ENCODE measurements at places on chromosomes 13 and 19.

DNA sequence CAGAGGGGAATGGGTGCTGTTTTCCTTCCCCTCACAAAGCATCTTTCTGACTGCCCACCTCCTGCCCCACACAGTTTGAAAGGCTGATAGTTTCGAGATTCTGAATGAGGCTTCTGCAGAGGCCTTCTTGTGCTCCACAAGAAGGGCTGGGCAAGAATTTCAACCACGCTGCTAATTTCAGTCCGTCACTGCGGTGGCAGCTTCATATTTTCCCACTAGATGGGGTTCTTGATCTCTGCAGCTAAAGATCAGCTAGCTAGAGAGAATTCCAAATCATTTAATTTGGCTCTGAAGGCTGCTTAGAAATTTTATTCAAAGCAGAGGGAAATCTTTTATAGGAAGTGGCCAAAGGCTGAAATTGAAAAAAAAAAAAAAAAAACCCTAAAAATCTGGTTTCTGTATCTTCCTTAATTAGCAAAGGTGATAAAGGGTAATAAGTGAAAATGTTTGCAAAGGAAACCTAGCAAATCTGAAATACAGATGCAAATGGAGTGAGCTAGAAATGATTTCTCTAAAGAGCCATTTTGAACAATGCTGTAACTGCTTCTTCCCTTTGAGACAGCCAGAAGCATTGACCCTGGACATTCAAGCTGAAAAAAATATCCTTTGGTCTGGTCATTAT is 38.0 kb upstream of the C13orf42 start:
- no peak for DNase-seq

- no peak for DNase-seq
Measured at GRCh38 chr13:110265341-110265681, 41.6 kb downstream of the COL4A1 start.

- DNase-seq, result no peak
Measured at GRCh38 chr13:92804346-92804745, 422.3 kb upstream of the GPC6 start.

DNA sequence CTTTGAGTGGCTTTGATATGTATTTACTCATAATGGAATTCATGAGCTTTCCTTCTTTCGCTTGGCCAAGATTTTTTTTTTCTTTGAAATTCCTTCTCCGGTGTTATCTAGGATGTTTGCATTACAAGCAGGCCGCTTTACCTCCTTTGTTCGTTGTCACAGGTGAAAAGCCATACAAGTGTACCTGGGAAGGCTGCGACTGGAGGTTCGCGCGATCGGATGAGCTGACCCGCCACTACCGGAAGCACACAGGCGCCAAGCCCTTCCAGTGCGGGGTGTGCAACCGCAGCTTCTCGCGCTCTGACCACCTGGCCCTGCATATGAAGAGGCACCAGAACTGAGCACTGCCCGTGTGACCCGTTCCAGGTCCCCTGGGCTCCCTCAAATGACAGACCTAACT is 16.7 kb downstream of the KLF5 start:
- DNase-seq, result no peak

DNA sequence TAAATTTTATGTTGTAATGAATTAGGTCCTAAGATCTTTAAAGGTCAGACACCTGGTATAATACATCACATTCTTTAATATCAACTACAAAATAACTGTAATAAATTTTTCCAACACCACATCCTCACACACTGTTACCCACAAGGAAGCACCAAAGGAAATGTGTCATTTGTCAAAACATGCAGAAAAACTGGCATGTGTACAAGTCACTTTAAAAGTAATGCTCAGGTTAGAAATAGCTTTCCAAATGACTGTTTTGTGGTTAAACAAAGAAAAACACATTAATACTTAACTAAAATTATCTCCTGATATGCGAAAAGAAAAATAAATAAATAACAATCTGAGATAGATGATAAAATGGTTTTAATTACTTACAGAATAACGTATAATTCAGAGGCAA is 74.7 kb downstream of the MZT1 start:
- DNase-seq, result no peak

- no peak for DNase-seq
Measured at GRCh38 chr13:38483623-38484022, 134.0 kb downstream of the UFM1 start.

DNA sequence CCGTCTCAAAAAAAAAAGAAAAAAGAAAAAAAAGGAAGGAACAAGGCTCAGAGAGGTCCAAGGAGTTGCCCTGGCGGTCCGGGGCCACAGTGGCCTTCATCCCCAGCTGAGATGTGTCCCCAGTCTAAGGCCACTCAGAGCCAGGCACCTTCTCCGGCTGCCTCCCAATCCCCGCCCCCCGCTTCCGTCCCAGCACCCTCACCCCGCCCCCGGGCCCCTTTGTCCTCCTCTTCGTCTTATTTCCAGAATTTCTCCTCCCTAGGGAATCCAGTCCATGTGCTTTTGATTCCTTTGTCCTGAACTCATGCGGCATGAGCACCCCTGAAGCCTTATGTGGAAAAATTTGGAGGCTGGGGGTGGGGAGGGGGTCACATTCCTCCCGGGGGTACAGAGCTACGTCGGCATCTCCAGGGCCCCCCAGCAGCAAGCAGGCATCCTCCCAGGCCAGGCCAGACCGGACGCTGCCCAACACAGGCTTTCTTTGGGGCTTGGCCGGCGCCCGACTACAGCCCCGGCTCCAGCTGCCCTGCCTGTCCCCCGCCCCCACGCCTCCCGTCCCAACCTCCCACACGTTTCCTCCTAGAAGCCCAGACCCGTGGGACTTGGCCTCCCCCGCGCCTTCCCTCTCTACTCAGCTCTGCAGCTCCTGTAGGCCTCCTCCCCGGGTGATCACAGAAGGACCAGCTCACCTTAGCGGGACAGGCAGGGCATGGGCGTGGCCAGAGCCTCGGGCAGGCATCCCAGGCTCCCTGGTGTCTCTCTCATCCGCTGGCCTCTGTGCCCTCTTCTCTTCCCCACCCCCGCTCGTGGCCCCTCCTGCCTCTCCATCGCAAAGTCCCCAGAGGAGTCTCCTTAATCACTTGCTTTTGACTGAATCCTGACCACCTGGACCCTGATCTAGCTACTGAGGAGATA is 17.8 kb upstream of the ADGRE5 start:
- no peak for DNase-seq

- DNase-seq, result no peak
Measured at GRCh38 chr13:82687884-82688283, 1194.4 kb downstream of the SLITRK1 start.

- DNase-seq, result no peak
Measured at GRCh38 chr13:43297967-43298678, 274.7 kb downstream of the DNAJC15 start.

DNA sequence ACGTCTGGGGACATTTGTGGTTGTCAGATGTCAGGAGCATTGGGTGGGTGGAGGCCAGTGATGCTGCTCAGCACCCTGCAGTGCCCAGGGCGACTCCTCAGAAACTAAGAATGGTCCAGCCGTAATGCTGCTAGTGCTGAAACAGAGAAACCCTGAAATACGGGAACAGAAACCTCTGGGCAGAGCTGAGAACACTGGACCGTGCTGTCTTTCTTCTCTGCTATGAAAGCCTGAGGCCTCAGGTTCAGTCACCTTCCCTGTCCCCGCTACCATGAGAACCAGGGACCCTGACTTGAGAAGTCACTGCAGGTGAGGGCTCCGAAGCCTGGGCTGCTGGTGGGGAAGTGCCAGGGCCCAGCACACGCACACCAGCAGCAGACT is 13.4 kb downstream of the CAPS start:
- no peak for DNase-seq

- DNase-seq, result no peak
Measured at GRCh38 chr13:27535546-27535945, 84.8 kb downstream of the LNX2 start.

GRCh38 chr13:74674720-74675119 is 540.5 kb upstream of the KLF12 start:
- no peak for DNase-seq

GRCh38 chr13:43647471-43647870 is 139.3 kb downstream of the ENOX1 start:
- no peak for DNase-seq

DNA sequence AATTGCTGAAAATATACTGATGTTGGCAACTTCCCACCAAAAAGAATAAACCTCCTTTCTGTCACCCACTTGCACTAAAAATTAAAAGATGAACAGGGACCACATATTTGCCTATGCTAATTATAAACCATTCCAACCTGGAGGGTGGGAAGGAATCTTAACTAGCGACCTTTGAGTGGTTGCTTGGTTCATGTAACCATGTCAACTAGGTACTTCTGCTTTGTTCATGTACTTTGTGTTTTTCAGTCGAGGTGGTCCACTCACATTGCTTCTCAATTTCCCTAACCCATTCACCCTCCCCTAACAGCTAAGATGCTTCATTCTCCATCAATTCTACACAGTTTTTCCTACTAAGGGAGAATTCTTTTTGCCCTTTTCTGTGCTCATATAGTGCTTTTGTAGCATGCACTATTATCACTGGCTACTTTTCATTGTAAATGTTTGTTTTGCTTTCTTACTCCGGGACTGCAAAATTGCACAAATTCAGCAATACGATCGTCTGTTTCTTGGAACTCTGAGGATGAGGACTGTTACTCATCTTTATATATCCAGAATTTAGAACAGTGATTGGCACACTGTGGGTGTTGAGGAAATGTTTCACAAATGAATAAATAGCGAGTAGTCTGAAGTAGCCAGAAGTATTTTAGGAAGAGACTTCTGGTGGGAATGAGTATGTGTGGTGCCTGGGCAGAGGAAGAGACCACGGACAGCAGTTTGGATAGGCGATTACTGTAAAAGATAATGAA is 187.5 kb downstream of the GPC6 start:
- DNase-seq, result no peak

- no peak for DNase-seq
Measured at GRCh38 chr13:113774177-113775107, 15.4 kb downstream of the TMEM255B start.

DNA sequence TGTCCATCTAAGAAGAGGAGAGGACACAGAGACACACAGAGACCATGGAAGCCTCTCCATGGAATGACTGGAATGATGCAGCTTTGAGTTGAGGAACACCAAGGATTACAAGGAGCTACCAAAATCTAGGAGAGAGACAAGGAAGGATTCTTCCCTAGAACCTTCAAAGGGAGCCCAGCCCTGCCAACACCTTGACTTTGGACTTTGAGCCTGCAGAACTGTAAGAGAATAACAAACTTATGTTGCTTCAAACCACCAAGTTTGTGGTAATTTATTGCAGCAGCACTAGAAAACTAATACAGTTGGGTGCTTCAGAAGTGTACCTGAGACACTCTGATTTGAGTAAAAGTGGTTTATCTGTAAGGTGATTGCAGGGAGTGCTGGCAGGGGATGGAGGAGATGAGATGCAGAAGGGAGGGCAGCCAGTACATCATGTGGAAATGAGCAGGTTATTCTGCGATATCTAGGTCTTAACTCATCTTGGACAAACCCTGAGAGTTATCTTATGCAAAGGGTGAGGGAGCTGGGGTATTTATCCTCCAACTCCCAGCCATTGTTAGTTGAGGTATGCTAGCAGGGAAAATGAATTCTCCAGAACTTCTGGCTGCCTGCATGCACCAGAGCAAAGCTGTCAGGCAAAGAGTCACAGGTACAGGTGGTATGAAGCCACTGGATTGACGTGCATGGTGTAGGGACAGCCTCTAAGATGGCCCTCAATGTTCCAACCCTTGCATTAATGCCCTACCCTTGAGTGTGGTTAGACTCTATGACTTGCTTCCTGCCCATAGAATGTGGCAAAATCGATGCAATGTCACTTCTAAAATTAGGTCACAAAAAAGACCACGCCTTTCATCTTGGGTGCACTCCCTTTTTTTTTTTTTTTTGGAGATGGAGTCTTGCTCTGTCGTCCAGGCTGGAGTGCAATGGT is 31.3 kb upstream of the ADGRL1 start:
- DNase-seq, result no peak

- DNase-seq, result no peak
Measured at GRCh38 chr19:14673088-14673487, 1.6 kb downstream of the ADGRE3 start.

GRCh38 chr13:96988441-96988840 is 5.8 kb downstream of the OXGR1 start:
- DNase-seq, result no peak

DNA sequence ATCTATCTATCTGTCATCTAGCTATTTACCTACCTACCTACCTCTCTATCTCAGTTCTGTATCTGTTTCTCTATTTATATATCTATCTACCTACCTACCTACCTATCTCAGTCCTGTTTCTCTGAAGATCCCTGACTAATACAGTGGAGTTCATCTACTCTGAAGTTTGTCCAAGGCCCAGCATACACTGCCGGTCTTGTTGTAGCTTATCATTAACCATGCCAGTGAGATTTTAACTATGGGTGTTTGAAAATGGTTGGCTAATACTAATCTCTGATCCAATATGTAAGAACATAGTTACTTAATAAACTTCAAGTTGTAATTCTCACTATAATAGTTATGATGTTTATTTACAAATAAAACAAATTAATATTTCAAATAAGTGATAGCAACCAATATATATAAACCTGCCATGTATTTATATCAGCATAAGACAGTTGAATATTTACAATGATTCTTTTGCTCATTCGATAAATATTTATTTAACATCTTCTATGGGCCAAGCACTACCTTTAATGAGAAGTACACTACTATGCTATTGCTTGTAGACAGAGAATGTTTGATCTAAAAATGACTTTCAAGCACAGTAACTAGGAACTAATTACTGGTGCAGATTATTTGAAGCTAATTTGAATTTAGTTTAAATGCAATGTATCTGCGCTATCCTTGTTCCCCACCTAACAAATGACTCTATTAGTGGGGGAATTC is 242.1 kb downstream of the KLF5 start:
- DNase-seq, result no peak

DNA sequence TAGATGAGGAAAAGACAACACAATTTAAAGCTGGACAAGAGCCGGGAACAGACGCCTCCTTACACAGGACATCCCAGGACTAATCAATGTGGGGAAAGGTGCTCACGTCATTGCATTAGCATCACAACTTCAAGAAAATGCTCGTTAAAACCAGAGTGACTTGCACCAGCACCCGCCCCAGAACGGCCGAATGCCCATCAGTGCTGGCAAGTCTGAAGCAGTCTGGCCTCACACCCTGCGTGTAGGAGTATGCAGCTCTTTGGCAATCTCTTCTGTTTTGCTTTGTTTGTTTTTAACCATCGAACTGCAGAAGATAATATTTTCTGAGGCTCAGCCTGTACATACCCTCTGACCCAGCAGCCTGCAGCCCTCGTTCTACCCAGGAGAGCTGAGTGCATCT is 44.8 kb upstream of the LDLR start:
- DNase-seq, result no peak

DNA sequence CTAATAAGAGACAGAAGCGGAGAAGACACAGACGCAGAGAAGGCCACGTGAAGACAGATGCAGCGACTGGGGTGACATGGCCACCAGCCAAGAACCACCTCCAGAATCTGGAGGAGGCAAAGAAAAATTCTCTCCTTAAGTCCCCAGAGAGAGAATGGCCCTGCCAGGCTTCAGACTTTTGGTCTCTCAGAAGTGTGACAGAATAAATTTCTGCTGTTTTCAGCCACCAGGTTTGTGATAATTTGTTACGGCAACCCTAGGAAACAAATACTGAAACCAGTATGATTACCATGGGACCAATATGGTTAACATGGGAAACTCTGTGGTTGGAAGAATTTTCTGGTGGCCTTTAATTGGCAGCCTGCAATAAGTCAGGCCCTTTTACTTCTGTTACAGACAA is 63.9 kb upstream of the DOCK9 start:
- DNase-seq, result no peak

GRCh38 chr13:28326056-28326455 is 168.9 kb downstream of the FLT1 start:
- DNase-seq, result no peak

All from D721Med (cell line).